ENCODE measurements at places on chromosomes 7 and 10.
A peak's percentile ranks its signal among the peaks of the same experiment; 100 is the strongest.

- no peak for DNase-seq
These were observed 256.9 kb downstream of the STK31 start for GRCh38 chr7:23966941-23967340.

GRCh38 chr10:14474656-14475055 lies 143.9 kb upstream of the FRMD4A start:
- DNase-seq: no peak

GRCh38 chr7:124257638-124258308 lies 224.9 kb upstream of the TMEM229A start:
- no peak for DNase-seq

- DNase-seq: no peak
These were observed 78.4 kb downstream of the RNF216 start for GRCh38 chr7:5702876-5703571.

DNA sequence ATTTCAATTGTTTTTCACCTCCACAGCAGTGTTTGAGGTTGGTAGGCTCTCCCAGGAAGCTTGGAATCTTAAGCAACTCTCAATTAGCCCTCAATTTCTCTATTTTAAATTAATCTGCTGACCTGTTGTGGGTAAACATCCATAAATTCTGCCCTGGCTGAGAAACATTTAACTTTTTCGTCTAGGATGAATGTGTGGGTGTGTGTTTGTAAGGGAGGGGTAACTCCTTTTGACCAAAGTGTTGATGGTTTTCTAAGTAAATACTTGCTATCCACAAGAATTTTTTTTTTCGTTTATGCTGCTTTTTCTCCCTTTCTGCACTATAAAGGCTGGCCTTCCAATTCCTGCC lies 973 bp downstream of the PPP3CB start:
- DNase-seq: no peak

- no peak for DNase-seq
These were observed 185.6 kb upstream of the LRGUK start for GRCh38 chr7:133941496-133941895.

GRCh38 chr7:101650579-101651081 lies 21.5 kb upstream of the MYL10 start:
- DNase-seq: peak; percentile 44

GRCh38 chr7:120805636-120806388 lies 52.1 kb downstream of the TSPAN12 start:
- DNase-seq: peak; percentile 71

DNA sequence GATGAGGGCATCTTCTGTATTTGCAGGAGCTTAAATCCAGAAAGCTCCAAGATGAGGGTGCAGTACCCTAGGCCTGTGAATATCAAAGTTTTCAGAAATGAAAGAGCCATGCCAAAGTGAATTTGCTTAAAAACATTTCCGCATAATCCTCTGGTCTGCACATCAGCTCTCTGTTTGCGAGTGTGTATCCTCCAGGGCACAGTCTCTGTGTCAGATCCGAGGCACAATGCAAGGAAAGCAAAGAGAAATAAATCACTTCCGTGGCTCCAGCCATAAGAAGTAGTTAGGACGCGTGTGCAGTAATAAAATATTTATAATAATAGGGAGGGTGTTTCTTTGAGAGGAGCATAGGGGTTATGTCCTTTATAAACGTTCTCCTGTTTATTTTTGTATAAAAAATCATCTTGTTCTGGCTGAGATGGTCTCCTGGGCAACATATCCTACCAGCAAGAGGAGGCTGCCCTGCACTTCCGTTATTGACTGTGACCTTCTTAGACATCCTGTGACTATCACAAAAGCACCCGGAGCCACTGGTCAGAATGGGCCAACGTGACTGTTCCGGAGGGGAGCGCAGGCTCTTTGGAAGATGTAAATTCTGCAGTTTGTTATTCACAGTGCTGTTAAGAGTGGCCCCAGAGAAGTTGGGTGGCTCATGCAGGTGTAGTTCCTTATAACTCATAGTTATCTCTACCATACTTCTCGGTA lies 667.6 kb upstream of the FOXK1 start:
- no peak for DNase-seq

DNA sequence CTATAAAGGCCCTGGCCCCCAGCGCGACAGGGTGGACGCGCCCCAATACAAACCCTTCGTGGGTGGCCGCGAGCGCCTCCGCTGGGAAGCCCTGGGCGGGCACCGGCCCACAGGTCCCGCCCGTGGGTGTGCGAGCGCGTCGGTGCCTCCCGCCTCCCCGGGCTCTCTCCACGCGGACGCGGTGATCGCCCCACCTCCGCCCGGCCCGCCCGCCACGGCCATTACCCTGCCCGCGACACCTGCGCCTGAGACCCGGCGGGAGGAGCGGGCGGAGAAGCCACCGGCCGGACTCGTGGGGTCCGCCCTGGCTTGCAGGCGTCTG lies 81.2 kb downstream of the PAX2 start:
- no peak for DNase-seq

- no peak for DNase-seq
These were observed 210.3 kb downstream of the DNAJB6 start for GRCh38 chr7:157547102-157547501.

- no peak for DNase-seq
These were observed 8.0 kb downstream of the ELFN1 start for GRCh38 chr7:1678081-1678543.

DNA sequence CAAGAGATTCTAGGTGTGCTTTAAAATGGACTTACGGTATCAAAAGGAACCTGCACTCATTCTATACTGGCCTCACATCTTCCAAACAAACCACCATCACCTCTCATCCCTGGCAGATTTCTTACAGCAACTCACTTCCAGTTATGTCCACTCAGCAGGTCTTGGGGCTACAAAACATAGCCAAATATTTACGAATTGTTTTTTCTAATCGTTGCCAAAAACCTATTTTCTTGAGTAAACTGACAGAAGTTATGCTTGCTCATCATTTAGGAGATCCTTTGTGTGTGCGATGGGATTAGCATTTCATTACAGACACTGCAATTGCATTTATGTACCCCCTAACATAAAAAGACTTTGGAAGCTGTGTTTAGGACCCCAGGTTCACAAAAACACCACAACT lies 2.7 kb downstream of the KCNMA1 start:
- no peak for DNase-seq

GRCh38 chr10:224571-224970 lies 89.3 kb downstream of the ZMYND11 start:
- no peak for DNase-seq

DNA sequence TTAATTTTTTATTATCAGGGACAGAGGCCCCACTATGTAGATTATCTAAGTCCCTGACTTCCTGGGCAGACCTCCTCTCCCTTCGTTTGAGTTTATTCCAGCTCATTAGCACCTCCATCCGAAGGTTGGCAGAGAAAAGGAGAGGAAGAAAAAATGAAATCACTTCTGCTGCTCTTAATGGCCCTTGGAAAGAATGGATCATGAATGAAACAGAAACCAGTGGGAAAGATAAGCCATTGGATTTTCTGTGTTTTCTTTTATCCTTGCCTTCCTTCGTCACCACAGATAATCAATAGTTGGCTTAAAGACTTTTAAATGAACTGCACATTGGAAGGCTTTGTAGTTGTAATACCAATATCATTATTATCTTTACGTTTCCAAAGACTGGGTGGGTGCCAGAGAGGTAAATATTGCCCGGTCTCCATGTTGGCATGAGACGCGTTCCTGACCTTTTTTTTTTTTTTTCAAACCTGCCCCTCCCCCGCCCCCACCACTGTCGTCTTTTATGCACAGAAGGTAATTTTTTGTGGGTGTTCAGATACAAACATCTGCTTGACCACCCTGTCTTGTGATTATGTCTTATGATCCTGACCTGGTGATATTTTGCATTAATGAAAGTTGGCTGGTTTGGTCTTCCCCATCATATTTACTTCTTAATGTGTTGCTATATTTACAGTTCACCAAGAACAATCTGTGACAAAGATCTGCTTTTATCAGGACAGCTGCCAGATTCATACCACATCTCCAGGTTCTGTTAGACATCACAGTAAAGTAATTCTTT lies 116.8 kb downstream of the ARID5B start:
- no peak for DNase-seq

DNA sequence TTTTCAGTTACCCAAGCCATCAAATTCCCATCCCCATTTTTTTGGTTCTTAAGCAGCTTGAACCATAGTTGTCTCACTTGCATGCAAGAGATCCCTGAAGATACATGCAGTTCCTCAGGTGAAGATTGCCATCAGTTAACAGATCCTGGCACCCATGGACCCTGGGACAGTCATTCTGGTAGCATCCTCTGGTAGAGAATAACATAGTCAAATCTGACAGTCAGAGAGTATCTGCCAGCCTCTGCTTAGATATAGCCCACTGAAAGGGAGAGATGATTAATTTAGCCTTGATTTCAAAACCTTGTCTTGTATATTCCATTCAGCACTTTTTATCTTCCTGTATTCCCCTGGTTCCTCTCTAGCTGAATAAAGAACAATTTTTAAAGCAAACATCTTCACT lies 280.4 kb downstream of the KCNMA1 start:
- no peak for DNase-seq

DNA sequence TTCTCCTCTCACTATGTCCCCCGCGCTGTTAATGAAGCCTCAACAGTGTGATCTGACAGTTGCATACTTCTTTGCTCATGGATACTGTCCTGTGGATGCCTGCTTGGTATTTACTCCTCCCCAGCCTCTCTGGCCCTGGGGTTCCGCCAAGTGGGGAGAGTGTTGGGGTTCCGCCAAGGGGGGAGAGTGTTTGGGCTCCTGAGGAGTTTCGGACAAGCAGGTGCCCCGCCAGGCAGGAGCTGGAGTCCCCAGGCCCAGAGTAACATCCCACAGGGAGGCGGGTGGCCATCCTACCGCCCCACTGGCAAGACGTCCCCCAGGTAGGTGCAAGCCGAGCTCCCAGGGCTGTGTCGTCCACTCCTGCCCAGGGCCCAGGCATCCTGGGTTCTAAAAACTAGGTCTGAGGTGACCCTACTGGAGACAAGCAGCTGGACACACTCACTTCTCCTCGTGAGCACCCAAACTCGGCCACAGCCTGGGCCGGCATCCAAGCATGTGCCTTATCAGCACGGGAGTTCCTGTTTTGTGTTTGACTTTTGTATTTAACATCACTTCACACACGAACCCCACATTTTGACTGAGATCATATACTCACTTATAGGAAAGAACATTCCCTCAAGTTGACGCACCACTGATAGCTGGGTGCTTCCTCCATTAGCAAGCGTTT lies 34.2 kb downstream of the CAMK2B start:
- DNase-seq: no peak

DNA sequence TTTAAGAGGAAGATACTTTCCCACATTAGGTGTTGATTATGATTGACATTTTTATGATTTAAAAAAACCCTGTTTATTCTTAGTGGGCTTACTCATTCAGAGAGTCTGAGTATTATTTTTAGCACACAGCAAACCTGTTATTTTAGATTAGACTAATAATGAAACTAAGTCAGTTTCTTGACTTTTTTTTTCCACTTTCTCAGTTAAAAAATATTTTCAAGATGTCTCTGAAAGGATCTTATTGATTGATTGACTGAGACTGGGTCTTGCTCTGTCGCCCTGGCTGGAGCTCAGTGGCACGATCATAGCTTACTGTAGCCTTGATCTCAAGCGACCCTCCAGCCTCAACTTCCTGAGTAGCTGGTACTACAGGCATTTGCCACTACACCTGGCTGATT lies 20.4 kb upstream of the INPP5F start:
- DNase-seq: no peak

GRCh38 chr10:3511483-3511882 lies 273.5 kb downstream of the KLF6 start:
- DNase-seq: no peak

- no peak for DNase-seq
These were observed 114.5 kb downstream of the ARID5B start for GRCh38 chr10:62015994-62016393.

DNA sequence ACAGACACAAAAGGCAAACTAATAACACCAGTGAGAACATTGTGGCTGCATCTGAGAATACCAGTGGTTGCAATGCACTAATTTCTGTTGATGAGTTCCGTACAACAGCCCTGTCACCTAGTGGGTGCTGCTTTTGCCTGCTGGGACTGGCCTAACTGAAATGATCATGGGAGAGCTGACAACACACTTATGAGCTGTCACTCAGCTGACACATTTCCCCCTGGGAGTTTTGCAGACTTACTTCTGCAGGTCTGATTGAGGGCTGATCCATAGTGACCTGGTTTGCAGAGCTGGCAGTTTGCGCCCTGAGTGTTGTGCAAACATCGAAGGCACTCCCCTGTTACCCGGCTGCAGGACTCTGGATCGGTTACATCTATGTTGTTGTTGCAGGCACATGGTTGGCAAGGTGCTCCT lies 60.6 kb upstream of the LAMB1 start:
- peak; percentile 89 for DNase-seq

DNA sequence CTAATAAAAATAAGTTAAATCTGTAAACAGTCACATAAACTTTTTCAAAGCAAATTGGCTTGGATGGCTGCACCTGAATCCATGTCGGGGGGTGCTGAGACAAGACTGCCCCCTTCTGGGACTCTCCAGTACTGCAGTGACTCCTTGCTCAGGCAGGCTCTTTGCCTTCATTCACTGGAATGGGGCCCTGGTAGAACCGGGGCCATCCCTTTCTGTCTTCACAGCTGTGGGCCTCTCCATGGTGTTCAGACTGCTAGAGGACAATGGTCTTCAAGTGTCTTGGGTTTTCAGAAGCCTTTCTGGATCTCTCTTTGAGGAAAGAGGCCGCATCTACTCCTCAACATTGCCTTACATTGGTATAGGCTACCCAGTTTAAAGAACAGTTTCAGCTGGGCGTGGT lies 16.1 kb upstream of the IMPDH1 start:
- DNase-seq: peak; percentile 82

DNA sequence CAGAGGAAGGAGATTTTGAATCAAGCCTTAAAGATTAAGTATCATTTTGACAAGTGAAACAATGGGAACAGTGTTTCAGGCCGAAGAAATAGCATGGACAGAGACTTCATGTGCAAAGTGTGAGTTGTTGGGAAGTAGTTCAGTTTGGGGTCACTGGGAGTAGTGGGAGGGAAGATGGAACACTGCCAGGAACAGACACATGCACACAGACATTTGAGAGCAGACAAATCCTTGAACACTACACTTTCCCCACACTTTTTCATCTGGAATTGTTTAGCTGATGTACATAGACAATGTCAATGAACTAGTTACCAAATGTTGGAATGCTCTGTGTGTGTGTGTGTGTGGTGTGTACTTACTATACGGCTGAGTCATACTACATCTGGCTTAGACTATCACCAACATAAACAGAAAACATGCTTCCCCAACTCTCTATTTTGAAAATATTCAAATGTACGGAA lies 52.4 kb upstream of the LRRC17 start:
- no peak for DNase-seq

- DNase-seq: no peak
These were observed 15.2 kb downstream of the STAMBPL1 start for GRCh38 chr10:88895250-88895649.

DNA sequence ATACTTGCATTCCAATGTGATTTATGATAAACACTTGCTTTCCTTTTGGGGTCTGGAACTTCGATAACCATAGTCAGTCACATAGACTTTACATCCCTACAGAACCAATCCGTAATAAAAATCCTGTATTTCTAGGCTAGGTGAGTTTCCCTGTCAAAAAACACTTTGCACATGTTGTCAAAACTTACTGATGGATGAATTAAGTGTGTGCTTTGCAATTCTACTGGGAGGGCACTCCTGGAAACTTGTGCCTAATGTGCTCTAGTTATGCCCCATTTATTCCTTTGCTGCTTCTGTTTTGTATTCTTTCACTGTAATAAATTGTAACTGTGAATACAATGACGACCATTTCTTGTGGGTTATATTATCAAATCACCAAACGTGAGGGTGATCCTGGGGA lies 684.8 kb upstream of the PCDH15 start:
- no peak for DNase-seq

Data from NB4 (cell line).